ENCODE measurements at places on chromosomes 7 and 10. TPM values are rescaled to one million over a fixed set of nuclear protein-coding genes. Genes with fewer than 3 reads are reported as not detected.

GRID2IP gene
- 0.61 TPM for total RNA-seq

DNA sequence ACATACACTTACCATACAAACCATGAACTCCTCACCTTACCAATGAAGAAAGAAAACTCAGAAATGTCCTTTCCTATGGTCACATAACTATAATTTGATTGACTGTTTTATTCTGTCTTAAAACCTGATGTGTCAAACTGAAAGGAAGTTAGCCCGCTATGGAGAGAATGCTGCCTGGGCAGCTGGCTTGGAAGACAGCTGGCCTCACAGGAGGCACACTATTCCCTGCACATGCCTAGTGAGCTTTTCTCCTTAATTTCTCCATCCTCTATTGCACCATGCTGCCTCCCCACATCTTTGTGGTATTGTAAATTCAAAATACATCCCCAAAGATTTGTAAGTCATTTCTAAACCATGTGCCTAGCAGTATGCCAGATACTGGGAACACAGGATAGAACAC lies 163.3 kb downstream of the STK31 start:
- H3K4me1 ChIP-seq = no peaks in the 10 kb centered on the region
- no peaks in the 10 kb centered on the region for H3K36me3 ChIP-seq
- no peaks in the 10 kb centered on the region for H3K27me3 ChIP-seq
- H3K27ac ChIP-seq = no peak overlapping the region
- DNase-seq = no peak
- H3K4me3 ChIP-seq = no peak overlapping the region

GALNT11 gene
- total RNA-seq = 33.7 TPM

- DNase-seq = peak; percentile 15
- no peaks in the 10 kb centered on the region for H3K27me3 ChIP-seq
- H3K36me3 ChIP-seq = peaks cover 16% of the 10 kb centered on the region
- H3K4me1 ChIP-seq = peaks cover 49% of the 10 kb centered on the region
- peak overlapping the region; percentile 50 for H3K4me3 ChIP-seq
- H3K27ac ChIP-seq = peak overlapping the region; percentile 79
Measured at GRCh38 chr10:13865758-13866491, 279.2 kb downstream of the PRPF18 start.

SFTPA1 gene
- not detected for total RNA-seq

Measured in neural crest cell (in vitro differentiated cells).